ENCODE measurements at places on chromosomes 2 and 18.
A peak's percentile ranks its signal among the peaks of the same experiment; 100 is the strongest.

GRCh38 chr2:68412127-68412819 is 47.2 kb downstream of the PLEK start:
- DNase-seq, result no peak

- DNase-seq, result no peak
Observed at GRCh38 chr2:221051162-221051561, 520.9 kb downstream of the EPHA4 start.

- no peak for DNase-seq
Observed at GRCh38 chr2:12396699-12397098, 320.0 kb upstream of the TRIB2 start.

- DNase-seq, result no peak
Observed at GRCh38 chr2:216002101-216002678, 11.2 kb downstream of the MREG start.

DNA sequence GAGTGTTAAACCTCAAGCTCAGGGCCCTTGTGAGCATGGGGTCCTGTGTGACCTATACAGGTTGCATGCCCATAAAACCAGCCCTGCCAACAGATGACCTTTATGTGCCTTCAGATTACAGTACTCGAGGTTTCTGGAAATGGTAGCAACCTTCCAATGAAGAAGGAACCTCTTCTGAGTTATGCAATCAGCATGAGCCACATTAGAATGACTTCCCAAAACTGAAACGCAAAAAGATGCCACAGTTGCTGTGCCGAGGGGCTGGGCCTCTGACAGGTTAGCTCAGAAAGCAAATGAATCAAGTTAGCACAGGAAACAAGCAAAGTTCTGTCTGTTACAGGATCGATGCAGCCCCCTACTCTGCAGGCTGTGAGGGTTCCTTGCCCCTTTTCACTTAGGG is 37.7 kb downstream of the TGFA start:
- no peak for DNase-seq

GRCh38 chr2:169961911-169962310 is 134.7 kb downstream of the UBR3 start:
- DNase-seq, result no peak

DNA sequence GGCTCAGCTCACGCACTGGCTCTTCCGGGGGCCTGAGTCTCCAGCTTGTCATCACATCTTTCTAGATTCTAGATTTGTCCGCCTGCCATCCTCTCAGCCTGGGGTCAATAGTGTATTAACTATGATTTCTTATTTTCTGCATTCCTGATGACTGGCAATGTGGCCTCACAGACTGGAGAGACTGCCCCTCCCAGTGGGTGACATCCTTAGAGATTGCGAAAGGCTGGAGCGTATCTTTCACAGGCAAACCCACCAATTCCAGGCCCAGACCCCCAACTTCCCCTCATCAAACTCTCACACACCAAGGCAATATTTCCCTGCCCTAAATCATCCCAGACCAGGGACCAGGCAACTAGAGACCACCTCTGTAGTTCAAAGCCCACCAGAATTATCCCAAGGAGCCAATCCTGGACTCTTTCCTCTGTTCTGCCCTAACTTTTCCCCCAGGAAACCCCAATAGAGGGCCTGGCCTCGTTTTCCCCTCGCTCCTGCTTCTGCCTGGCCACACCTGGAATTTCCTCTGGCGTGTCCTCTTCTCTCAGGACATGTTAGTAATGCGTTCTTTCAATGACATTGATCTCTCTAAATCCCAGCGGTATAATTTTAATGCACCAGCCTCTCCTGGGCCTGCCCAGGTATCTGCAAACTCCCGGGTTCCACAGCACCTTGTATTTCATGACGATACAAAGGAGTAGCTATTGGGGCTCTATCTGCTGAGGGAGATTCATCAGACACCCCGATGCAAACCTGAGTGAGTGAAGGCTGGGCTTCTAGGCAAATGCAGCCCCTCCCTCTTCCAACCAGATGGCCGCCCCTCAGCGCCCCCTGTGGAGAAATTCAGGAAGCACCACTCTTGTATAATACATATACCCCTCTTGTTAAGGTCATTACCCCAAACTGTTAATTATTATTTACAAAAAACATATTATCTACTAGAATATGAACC is 2.4 kb upstream of the KCNF1 start:
- peak; percentile 7 for DNase-seq

DNA sequence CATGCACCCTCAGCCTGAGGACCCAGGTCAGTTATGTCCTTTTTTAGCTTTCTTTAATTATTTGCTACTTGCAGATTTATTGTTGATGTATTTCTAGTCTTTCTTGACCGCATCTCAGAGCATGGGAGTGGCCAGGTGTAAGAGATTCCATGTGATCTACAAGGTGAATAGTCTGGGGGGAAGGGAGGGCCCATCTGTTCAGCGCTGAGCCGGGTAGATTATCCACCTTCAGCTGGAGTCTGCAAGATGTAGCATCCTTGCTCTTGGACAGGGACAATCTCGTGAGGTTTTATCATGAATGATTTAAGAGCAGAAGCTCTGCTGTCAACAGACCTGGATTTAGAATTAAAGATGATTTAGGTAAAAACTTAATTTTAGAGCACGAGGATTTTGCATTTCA is 12.0 kb upstream of the DGKD start:
- no peak for DNase-seq

GRCh38 chr2:118992740-118993391 is 50.9 kb downstream of the MARCO start:
- no peak for DNase-seq

GRCh38 chr18:4142876-4143275 is 312.2 kb downstream of the DLGAP1 start:
- no peak for DNase-seq

GRCh38 chr2:106541333-106541732 is 54.2 kb downstream of the CD8B2 start:
- no peak for DNase-seq

DNA sequence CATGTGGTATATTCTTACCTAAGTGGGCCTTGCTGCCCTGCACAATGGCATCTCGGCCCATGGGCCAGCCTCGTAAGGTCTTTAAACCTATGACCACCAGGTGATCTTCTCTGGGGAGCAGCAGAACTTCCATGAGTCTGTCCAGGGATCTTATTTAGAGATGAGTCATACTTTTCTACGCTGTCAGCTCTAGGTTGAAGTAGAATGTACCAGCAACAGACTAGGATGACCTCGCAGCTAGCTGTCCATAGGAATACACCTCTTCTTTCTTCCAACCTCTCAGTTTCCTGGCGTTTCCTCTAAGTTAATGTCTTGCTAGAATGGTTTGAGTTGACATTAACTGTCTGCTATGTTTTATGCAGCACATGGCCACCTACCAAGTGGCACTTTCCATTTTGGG is 15.6 kb upstream of the CXCR4 start:
- no peak for DNase-seq

DNA sequence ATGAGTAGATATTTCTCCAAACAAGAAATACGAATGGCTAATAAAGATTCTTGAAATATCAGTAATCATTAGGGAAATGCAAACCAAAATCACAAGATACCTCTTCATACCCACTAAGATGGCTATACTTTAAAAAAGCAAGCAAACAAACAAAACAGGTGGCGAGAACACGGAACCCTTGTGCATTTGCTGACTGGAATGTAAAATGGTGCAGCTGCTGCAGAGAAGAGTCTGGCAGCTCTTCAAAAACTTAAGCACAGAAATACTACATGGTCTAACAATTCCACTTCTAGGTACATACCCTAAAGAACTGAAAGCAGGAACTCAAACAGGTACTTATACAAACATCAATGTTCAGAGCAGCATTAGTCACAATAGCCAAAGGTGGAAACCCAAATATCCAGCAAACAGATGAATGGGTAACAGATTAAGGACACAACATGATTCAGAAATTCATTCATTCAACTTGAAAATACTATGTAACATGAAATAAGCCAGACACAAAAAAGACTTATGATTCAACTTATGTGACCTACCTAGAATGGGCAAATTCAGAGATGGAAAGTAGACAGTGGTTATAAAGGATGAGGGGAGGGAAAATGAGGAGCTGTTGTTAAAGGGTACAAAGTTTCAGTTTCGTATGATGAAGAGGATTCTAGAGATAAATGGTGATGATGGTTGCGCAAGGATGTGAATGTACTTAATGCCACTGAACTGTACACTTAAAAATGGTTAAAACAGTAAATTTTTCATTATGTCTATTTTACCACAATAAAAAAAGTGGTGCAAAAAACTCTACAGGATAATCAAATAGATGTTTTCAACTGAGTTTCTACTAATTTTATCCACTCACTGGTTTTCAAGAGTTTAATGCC is 26.9 kb upstream of the GPR75 start:
- no peak for DNase-seq

DNA sequence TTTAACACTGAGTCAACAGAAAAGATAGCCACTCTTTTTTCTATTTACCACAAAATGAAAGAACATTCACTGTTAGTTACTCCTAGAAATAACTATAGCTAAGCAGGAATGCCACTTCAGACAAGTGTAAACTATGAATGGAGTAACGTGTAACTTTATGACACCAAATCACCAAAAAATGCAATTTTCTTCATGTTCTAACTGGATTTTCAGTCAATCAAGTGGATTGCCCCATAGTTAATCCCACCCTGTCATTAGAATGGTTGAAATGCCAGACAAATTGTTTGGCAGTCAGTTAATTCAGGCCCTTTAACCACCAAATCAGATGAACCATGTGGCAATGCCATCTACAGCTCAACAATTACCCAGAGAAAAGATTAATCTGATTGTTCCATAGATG is 9.9 kb downstream of the EPHA4 start:
- DNase-seq, result no peak

GRCh38 chr2:13583609-13584008 is 866.9 kb downstream of the TRIB2 start:
- no peak for DNase-seq

DNA sequence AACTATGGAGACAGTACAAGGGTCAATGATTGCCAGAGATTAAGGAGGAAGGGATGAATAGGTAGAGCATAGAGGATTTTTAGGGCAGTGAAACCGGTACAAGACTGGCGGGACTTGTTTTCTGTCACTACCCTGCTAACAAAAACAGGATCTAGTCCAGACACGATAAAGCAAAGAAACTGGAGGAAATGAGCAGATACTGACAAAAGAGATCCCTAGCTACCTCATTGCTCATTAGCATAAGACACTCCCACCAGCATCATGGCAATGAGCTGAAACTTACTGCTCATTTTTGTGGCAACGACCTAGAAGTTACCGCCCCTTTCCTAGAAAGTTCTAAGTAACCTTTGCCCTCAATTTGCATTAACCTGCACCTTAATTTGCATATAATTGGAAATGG is 131.2 kb downstream of the ETAA1 start:
- no peak for DNase-seq

DNA sequence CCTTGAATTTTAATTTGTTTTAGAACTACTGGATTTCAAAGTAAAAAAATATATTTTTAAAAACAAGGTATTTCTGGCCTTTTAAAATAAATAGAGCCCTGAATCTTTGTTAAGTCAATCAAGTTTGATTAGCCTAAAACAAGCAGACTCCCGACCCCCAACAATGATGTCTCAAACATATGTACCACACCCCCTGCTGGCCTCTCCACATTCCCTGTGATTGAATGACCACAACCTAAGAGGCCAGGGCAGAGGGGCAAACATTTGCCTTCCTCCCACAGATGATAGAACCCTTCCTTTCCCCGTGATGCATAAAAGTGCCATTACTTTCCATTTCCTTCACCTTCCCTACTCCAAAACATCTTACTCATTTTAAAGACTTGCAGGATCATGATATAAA is 130.9 kb downstream of the STK39 start:
- no peak for DNase-seq

DNA sequence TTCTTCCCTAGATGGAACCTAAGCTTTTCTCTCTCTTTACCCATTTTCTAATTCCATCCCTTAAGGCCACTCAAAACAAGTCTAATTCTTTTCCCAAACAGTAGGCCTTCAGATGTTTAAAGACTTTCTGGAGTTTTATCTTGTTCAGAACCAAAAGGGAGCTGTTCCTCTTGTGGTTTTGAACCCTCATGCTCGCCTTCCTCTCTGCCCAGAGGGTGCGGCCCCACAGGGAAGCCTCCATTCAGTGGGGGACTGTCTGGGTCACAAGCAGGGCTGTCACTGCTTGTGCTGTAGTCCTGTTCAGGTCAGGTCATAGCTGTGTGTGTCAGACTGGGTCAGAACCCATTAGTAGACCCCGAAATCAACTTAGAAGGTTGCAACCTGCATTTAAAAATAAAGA is 56.5 kb downstream of the TET3 start:
- DNase-seq, result no peak

- DNase-seq, result no peak
Observed at GRCh38 chr2:127911737-127912136, 26.0 kb upstream of the AMMECR1L start.

- DNase-seq, result no peak
Observed at GRCh38 chr2:61182059-61182383, 20.0 kb downstream of the C2orf74 start.

- DNase-seq, result peak; percentile 35
Observed at GRCh38 chr2:102449370-102449974, 23.6 kb upstream of the SLC9A4 start.

GRCh38 chr18:78818961-78819360 is 160.7 kb upstream of the SALL3 start:
- no peak for DNase-seq

DNA sequence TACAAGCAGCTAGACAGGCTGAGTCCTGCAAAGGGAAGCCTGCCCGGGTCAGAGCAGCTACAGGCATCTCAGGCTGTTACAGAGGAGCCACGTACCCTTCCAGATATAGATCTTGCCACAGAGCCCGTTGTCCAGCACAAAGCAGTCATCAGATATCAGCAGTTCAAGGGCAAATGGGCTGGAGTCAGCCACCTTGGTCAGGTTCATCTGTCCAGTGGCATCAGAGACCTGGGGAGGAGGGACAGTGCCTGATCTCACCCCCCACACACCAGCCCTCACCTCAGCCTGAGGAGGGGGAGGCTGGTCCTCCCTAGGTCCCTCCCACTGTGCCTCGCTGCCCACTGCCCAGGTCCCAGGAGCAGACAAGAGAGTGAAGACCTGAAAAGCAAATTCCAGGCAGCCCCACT is 12.2 kb downstream of the CAPG start:
- DNase-seq, result no peak

- no peak for DNase-seq
Observed at GRCh38 chr18:38539371-38539770, 973.8 kb upstream of the CELF4 start.
